ENCODE measurements at places on chromosomes 12 and 14.

DNA sequence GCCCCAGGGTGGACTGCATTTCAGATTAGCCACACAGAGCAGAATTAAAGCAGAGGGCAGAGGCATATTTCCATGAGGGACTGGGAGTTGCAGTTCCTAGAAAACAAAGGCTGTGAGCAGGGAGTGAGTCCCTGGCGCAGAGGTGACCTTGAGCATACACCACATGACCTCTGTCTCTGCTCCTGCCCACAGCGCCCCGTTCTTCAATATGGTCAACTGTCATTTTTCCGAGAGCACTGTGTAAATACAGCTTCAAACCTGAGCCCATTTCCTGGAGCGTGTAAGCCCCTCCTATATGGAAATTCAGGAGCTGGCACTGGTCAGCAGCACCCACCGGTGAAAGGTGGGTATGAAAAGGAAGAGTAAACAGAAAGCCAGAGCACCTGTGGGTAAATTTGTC is 192.2 kb upstream of the PELI2 start:
- DNase-seq: no peak

- no peak for DNase-seq
These were observed 872 bp downstream of the VSX2 start for GRCh38 chr14:74239848-74240793.

GRCh38 chr12:147242-147641 is 66.7 kb downstream of the SLC6A12 start:
- DNase-seq: no peak

DNA sequence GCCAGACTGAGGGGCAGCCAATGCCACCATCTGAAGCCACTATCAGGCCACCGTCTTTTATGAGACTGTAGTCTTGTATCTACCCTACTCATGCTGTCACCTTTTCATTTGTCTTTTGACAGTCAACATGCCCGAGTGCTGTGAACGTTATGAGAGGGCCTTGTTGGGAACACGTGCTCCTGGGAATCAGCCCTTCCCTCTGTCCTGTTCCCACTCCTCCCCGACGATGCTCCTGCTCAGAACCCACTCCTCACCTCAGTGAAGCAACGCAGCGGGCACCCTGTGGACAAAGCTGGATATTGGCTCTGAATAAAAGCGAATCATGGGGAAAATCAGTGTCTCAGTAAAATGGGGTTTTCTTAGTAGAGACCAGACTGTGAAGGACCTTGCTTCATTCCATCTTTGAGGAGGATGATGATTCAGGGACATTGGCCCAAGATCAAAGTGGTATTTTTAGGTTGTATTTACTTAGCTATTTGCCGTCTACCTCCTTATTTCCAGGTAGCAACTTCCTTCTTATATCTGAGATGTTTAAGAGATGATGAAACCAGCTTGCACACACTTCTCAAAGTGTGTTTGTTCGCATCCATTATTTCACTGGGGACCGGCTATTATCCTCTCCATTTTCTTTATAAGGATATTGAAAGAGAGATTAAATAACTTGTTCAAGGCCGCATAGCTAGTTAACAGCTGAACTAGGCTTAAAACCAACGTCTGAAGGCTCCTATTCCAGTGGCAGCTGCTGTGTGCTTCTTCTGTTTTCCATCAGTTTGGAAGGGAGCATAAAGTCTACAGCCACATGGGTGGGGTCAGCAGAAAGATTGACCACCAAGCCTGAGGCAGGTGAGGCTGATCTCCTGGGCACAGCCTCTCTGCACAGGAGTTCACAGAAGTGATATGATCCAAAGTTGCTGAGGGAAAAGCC is 43.9 kb upstream of the CTDSP2 start:
- DNase-seq: peak; percentile 16

- DNase-seq: peak; percentile 64
These were observed 113.4 kb upstream of the PELI2 start for GRCh38 chr14:56004786-56005185.

DNA sequence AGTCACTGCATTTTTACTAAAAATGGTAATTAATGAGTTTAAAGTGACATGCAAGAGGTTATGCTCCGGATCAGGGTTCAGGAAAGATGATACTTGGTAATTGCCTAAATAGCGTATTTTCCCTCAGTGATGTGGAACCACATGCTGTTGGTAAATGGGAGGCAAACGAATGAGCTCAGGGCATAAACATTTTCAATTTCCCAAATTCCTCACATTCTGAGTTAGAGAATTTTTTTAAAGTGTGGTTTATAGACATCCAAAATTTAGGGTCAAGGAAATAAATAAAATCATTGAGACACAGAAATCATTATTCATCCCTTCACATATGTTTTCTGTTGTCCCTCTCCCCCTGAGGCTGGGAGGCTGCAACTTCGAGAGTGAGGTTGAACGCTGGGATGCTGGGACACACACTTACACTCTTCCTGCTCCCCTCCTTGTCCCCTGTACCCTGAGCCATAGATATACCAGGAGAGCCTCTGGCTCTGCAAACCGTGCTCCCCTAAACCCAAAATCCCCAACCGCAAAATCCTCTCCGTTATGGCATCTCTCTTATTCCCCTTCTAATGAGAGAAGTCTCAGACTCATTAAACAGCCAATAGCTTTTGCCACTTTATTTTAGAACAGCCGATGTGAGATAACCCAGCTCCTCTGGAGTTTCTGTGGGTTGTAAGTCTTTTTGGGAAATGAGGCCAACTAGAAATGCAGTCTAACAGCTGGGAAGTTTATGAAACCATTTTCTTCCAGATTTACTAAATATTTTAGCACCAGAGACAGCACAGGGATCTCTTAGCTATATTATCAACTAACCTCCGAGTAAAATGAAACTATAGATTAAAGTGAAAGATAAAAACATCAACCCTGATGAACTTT is 21.4 kb upstream of the ADGRD1 start:
- peak; percentile 64 for DNase-seq

GRCh38 chr14:100802766-100803165 is 23.2 kb upstream of the MEG3 start:
- no peak for DNase-seq

DNA sequence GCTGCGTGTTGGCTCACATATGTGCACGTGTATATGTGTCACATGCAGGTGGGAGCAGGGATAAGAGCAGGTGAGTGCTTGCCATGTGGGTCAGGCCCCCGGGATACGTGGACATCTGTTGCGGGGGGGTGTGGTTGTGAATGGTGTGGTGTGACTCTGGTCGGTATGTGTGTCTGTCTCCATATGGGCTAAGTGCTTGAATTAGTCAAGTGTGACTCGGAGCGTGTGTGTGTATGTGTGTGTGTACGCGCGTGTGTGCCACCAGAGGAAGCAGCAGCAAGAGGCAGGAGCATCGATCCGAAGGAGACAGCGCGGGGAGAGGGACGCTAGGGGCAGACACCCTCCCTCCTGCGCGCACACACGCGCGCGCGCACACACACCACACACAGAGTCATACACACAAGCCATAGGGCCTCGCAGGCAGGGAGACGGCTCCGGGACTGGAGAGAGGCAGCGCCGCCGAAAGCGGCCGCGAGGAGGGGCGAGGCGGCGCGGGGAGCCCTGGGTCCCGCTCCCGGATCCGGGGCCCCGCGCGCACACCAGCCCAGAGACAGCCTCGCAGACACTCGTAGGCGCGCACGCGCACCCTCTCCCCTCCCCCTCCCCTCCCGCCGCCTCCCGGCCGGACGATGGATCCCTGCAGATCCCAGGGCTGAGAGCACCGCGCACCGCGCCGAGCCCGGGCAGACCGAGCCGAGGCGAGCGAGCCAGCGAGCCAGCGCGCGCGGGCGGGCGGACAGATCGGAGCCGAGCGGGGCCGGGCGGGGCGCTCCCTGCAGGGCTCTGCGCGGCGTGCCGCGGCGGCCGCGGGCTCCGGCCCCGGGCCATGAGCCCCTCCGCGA is at the start of gene ASIC1:
Gene ASIC1, plus strand, starts transcription at position 597 of the 842 bp plus-strand sequence. CDS start 1,171 bp downstream, outside the sequence.
- peak; percentile 90 for DNase-seq
